NCI-H187 (cell line): ENCODE measurements at places on chromosomes 7 and 10.

DNA sequence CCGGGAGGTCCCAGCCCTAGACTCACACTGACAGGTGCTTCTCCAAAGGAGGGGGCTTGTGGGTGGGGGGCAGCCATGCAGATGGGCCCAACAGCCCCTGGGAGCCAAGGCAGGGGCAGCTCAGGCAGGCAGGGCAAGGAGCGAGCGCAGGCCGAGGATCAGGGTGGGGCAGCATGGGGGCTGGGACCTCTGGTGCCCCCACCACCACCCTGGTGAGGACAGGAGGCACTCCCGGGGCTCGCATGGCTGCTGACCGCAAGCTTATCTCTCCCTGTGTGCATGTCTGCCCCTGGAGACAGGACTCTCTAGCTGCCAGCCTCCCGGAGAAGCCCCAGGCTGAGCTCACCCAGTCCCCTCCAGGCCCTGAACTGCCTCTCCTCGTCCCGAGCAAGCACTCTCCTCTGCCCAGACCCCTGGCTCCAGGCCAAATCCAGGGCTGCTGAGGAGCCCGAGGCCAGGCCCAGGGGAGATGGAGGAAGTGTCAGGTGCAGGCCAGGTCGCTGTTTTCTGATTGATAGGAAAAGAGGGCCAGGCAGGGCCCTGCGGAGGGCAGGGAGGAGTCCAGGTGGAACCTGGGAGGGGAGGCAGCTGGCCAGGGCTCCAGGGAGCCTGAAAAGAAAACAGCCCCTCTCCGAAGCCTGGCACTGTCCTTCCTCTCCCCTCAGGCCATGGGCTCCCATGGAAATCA is 39.0 kb downstream of the PDGFA start:
- DNase-seq, result no peak

DNA sequence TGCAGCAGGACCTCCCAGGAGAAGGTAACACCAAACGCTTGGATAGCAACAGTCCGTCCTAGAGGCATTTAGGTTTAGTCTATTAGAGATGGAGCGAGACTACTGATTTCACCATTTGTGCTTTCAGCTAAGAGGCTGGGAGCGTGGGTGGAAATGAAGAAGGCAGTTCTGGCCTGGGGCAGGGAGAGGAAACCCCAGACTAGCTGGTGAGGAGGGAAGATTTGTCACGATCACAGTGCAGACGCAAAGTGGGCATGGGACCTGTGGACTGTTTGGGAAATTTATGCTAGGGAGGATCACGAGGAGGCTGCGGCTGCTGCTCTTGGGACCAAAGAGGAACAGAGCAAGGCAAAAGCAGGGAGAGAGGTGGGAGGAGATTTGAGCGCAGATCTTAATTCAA is 130.4 kb upstream of the AOAH start:
- DNase-seq, result no peak

- no peak for DNase-seq
Measured at GRCh38 chr10:126904818-126905701, at the start of gene DOCK1. TSS of gene DOCK1 (plus strand) at chr10:126905428. CDS start at chr10:126905518, 90 bp downstream.

GRCh38 chr7:1927937-1928644 is 258.0 kb downstream of the ELFN1 start:
- DNase-seq, result no peak

DNA sequence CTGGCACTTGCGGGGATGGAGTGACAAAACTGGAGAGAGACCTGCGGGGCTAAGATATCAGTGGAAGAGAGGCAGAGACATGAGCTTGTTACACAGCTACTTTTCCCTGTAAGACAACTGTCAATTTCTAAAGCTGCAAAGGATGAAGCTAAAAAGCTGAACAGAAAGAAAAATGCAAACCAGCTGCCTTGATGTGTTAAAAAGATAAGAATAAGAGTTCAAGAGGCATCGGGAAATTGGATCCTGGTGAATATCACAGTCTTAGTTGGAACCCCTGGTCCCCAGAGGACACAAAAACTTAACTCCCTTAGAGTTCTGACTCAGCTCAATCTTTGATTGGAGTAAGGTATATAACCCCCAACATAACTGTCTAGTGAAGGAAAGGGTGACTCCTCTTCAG is 38.8 kb downstream of the VPS41 start:
- no peak for DNase-seq

GRCh38 chr7:13197501-13197900 is 510.1 kb downstream of the ARL4A start:
- DNase-seq, result no peak

- DNase-seq, result no peak
Measured at GRCh38 chr7:467393-467828, 52.2 kb downstream of the PDGFA start.

- DNase-seq, result no peak
Measured at GRCh38 chr7:66145400-66146104, 30.9 kb downstream of the CRCP start.

DNA sequence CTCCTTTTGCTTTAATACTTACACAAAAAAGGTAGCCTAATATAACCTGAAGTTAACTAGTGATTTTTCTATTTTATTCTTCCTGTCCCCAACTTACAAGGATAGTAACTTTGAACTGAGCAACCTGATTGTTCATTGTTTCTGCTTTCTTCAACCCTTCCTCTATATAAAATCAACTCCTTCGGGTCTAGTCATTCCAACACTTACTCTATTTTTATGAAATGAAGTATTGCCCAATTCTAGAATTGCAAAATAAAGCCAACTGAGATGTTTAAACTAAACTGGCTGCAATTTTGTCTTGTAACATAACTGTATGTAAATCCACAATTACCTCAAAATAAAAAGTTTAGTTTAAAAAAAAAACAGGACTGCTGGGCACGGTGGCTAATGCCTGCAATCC is 20.3 kb upstream of the DNA2 start:
- DNase-seq, result no peak

GRCh38 chr7:144468990-144469732 is 65.7 kb upstream of the NOBOX start:
- DNase-seq, result no peak

- DNase-seq, result no peak
Measured at GRCh38 chr10:77493851-77494261, 143.8 kb downstream of the KCNMA1 start.

GRCh38 chr7:13910805-13911551 is 78.5 kb downstream of the ETV1 start:
- no peak for DNase-seq

DNA sequence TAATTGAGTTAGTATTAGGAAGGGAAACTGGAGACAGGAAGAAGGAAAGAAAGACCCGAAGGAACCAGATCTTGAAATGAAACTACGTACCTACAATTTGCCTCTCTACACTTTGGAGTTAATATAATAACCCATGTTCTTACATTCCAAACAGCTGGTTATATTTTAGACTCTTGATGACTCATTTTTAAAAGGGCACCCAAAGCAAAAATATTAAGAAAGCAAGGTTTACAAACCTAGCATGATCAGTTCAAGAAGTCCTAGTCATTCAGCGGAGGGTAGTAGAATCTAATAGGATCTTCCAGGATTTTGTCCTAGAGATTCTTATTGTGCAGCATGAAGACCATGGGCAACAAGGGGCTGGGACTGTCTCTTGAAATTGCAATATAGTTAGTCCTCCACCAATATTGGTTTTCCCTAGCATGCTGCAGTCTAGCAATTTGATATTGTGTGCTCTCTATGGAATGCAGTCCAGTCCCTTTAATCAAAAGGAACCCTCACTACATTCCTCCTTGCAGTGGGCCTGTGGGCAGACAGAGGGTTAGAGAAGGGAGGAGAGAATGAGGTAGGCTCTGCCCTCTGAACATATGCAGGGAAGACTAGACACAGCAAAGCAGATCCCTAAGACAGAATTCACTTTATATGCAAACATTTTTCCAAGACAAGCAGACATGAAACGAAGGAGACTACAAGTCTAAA is 230.3 kb downstream of the INHBA start:
- no peak for DNase-seq

GRCh38 chr7:26930201-26930600 is 65.8 kb upstream of the SKAP2 start:
- DNase-seq, result no peak

- DNase-seq, result no peak
Measured at GRCh38 chr10:19629567-19629966, 186.7 kb upstream of the PLXDC2 start.

- no peak for DNase-seq
Measured at GRCh38 chr7:29341156-29341555, 146.6 kb downstream of the CHN2 start.

DNA sequence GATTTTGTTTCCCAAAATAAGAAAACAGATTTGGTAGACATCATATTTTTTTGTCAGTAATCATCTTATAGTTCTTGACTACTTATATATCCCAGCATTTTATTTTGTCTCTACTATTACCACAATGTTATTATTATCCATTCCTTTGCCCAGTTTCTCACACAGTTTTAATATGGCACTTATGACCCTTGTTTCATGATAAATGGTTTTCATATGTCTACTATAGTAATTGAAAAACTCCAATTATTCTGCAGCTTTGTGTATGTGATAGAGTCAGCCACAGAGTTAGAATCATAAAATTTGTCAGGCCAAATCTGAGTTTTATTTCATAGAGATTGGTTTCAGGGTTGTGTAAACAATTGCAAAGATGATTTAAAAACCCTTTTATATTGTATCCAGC is 203.9 kb downstream of the MALRD1 start:
- DNase-seq, result no peak
